Putamen (tissue), 1 donor: ENCODE measurements at places on chromosomes 2 and 18.
A peak's percentile ranks its signal among the peaks of the same experiment; 100 is the strongest.

GRCh38 chr2:168439536-168439935, 16.5 kb upstream of the CERS6 start:
- no peak for DNase-seq

DNA sequence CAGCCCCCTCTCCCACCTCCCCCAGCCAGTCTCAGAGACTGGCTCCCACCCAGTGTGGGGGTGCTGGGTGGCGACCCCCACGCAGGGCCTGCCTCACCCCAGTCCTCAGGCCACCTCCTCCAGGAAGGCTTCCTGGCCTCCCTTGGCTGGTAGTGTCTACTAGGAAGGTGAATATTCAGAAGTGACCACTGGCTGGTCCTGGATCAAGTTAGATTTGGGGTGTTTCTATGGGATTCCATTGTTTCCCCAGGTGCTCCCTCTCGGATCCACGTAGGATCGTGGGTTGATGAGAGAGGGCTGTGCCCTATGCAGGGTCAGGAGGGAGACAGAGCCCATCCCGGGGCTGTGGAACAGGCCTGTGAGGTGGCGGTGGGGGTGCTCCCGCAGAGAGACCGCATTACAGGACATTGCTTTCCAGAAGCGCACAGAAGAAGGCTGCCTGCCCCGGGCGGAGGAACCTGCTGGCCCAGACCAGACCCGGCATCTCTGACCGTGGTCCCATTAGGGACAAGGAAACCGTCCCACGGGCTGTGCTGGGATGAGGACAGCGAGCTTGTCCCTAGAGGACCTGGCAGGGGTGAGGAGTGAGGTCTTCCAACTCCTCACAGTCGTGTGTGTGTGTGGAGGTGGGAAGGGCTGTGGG, 3.3 kb downstream of the PDCD1 start:
- DNase-seq: no peak

DNA sequence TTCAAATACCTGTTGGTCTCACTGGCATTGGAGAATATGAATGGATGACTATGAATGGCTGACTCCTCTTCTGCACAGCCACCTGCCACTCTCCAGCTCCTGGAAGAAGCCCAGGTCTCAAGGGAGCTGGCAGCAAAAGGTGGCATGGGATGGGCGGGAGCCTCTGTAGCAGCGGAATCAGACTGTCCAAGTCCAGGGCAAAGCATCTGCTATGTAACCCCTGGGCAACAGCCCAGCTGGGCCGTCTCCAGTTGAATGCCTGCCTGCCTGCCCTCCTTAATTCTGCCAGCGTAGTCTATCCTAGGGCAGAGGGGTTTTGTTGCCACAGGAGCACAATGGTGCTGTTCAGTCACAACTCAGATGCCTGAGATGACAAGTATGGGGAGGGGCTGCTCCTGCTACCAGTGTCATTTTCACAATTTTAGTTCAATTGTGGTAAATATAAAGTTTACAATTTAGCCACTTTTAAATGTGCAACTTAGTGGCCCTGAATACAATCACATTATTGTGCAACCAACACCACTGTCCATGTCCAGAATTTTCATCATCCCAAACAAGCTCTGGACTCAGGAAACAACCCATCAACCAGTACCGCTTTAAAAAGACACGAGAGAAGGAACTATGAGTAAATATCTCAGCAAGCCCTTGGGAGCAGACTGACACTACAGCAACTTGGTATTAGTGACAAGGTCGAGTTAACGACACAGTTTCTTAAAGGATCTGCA, 115.2 kb downstream of the MYO5B start:
- DNase-seq: peak; percentile 64

DNA sequence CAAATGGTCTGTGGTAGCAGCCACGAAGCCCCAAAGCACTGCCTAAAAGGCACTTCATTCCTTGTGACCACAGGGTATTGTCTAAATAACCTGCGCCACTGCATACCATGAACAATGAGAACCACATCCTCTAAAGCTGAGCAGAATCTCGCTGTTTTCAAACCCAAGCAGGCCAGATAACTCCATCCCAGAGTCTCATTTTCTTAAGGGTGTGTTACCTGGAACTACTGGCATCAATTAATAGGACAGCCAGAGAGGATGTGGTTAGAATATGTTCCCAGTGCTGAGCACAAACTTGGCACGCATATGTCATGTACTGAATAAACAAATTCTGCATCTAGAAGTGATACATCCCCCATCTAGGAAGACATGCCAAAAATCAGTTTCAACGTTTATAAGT, 13.0 kb downstream of the VPS4B start:
- no peak for DNase-seq

DNA sequence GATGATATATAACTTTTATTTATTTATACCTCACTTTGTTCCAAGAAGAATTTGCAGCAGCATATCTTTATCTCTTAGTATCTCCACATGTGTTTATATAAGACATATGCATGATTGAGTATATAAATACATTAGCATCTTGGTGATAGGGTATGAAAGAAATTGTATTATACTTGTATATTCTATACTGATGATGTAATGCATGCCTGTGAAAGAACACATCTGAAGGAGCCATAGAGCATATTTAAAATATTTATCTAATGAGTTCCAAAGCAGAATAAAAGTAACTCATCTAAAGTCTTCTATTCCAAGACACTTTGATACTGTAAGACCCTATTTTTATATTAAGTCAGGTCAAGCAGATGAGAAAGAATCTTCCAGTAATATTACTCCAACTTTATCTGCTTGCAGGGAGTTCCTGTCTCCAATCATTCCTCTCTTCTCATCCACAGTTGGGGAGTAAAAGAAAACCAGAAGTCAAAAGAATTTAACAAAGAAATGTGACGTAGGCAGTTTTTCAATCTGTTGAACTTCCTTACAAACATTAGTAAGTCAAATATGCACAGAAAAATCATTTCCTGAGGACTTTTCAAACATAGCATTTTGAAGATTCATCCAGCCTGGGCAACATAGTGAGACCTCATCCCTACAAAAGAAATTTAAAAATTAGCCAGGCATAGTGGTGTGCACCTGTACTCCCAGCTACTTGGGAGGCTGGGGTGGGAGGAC, 76.7 kb downstream of the DTNB start:
- no peak for DNase-seq

- DNase-seq: no peak
These were observed 273.6 kb downstream of the CCDC74A start for GRCh38 chr2:131801210-131801744.
